ENCODE measurements at places on chromosomes 4 and X.

DNA sequence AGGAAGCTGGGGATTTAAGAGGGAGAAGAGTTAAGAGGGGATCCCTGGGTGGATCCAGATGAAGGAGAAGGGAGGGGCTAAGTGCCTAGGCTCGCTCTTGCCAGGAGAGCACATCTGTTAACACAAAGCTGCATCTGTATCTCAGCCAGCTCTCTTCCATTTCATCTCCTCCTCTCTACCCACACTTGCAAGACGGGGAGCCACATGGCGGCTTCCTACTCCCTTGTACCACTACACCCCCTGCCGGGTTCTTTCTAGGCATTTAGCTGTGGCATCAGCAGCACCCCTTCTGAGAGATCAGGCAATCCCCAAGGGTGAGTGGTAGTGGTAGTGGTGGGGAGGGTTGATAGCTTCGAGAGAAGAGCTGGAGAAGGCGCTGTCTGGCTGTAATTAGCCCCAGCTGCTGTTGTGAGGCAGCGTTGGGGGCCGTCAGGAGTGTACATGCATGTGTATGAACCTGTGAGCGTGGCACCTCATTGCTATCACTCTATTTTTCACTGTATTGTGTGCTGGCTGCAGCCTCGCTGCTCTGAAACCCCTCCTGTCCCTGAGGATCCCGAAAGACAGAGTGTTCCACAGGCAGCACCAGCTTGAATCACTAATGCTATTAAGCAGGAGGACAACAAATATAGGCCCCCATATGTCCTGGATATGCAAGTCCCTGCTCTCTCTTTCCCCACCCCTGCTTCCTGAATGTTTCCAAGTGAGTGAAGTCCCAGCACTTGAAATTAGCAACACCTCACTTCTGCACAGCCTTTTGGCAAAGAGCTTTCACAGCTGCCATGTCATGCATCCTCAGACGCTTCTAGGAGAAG lies 73.7 kb downstream of the RTL9 start:
- DNase-seq: no peak

DNA sequence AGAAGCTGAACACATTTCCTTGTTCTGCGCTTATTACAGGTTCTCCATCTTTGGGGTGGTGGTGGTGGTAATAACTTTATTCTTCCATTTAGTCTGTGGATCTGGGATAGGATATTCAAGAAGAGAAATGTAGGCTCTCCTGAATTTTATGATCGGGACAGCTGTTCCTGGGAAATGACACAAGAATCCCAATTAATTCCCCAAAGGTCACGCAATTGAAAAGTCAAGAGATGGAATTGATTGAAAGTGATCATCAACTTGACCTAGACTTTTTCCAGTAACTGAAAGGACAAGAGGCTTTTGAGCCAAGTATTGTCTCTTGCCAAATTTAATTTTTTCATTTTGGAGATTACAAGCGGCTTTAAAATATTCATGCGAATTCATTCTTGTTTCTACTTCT lies 98.7 kb upstream of the CBLL2 start:
- no peak for DNase-seq

DNA sequence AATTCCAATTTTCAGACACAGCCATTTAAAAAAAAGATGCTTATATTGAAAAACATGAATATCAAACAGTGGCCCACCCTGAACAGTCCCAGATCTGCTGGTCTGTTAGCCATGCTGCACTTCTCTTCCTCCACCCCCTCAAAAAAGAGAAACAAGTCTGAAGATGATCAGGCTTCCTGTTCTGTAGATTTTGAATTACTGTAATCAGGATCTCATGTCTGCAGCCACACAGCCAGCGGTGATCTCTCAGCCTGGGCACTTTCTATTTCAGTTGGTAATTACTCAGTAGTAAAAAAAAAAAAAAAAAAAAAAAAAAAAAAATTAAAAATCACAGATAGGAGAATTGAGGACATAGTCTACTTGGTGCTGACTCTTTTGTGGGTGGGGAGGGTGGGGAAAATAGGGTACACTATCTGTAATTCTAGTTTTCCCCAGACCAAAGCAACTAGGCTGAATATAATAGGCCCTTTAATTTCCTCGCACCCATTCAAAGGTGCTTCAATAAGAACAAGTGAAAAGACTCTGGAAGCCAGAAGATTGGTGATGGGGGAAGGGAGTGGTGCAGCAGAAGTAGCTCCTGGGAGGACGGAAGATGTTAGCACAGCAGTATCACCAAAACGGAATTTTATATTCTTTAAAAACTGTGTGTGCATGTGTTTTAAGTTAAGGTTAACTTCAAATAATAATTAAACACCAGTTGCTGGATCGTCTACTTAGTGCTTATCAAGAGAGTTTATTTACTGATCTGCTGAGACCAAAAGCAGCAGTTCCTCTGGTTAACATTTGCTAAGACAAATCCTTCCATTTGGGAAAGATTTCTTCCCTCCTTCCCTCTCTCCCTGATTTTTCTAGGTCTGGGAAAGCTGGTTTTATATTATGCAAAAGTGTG lies 47.0 kb downstream of the SPRY1 start:
- no peak for DNase-seq

GRCh38 chr4:47075262-47075661 lies 43.9 kb downstream of the GABRB1 start:
- DNase-seq: no peak

DNA sequence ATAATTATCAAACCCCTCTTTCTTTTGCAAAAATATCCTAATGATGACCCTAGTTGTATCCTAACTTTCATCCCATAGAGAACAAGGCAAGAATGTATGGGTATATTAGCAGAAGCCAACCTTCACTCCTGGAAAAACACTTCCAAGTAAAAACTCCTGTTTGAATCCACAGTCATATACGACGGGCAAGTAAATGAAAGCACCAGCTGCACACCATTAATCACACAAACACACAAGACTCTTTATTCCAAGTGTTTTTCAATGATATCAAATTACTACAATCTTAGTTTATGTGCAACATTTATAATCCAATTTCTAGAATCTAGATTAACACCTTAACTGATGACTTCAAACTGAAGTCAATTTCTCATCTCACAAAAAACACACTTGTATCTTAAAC lies 22.9 kb downstream of the ACSL4 start:
- no peak for DNase-seq

DNA sequence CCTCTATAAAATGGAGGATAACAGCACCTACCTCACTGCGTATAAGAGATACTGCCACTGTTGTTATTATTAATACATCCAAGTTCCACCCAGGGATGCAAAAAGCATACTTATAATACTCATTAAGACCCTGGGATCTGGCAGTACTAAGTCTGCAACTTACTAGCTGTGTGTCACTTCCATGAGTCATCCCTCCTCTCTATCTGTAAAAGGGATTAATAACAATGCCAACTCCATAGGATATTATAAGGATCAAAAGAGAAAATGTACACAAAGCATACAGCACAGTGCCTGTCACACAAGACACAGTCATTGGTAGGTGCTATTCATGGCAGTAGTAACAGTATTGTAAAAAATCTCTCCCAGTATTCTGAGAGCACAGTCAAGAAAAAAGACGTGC lies 216.7 kb downstream of the HS6ST2 start:
- no peak for DNase-seq

DNA sequence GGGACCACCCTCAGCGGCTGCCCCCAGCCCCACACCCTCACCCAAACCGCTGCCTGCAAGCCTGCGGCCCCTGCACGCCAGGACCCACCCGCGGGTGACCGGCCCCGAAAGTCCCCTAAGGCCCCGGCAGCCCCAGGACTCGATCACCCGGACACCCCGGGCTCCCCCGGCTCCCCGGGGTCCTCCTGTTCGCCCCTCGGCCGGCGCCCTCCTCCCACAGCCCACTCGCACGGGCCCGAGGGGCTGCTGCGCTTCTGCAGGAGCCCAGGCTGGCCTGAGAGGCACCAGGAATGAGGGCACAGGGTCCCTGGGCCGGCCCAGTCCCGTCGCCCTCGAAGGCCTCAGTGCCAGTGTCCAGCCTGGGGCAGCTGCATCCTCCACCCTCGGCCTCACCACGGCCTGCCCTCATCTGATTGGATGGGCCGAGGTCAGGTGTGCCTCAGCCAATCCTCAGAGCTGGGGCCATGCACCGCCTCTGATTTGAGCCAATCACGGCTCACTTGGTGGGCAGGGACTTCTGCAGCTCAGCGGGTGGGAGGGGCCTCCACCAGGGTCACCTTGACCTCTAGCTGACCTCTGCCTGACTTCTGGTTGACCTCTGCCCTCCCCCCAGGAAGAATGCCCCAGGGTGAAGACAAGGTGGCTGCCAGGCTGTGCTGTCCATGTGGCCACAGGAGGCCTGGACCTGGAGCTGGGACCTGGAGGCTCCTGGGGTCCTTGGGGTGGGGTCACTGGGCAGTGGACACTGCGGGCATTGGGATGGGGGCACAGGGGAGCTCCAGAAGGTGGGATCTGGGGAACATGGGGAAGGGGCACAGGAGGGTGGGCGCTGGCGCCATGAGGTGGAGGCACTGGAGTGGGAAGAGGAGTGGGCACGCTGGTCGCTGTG lies 97.6 kb upstream of the NKX1-1 start:
- DNase-seq: no peak

All from stimulated activated CD8-positive, alpha-beta memory T cell treated with anti-CD3 and anti-CD28 coated beads, Interleukin-15, amount 100 ng/mL, for 4 hours (primary cell).